Naive thymus-derived CD4-positive, alpha-beta T cell (primary cell): ENCODE measurements at places on chromosomes 16 and 17.

- DNase-seq: peak; percentile 19
Observed at GRCh38 chr17:79923974-79924638, 84.9 kb upstream of the CBX4 start.

DNA sequence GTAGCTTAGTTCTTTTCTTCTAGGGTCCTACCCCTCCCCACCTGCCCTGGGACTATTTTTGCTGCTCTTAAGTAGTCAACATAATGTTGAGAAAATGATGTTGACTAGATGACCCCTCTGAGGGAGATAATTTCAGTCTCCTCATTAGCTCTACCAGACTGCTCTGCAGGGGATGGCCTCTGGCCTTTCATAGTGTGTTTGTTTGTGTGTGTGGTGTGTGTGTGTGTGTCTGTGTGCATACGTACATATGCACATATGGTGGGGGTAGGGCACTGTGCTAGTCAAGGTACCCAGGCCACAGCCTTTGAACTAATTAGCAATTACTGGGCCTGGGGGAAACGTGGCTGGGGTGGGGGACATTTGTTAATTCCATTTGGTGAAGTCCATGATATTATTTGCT lies 254.0 kb downstream of the SHISA9 start:
- DNase-seq: no peak

DNA sequence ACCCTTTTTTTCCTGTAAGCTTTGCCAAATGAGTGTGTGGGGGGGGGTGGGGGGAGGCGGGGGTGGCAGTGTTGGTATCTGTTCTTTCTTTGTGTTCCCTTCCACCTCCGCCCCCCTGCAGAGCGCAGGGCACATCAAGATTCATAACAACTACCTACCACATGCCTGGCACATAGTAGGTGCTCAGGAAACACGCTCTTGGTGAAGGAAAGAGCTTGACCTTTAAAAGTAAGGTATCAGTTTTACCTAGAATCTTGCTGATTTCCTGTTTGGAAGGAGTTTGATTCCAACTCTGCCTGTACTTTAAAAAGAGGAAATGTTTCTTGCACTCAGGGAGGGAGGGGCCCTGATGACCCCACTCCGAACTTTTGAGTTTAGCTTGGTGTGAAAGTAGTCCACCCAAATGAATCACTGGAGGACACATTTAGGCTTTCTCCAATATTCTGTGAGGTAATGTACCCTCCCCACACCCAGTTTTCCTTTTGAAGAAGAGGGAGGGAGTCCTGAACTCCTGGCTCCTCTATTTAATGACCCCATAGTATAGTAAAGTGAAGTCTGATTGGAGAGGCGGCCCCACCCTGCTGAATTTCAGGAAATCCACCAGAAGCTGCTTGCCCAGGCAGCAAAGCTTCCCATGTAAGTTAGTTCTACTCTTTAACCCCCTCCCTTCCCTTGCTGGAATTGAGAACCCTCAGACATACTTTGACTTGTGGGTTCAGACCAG lies 560 bp upstream of the FAM20A start:
- no peak for DNase-seq

DNA sequence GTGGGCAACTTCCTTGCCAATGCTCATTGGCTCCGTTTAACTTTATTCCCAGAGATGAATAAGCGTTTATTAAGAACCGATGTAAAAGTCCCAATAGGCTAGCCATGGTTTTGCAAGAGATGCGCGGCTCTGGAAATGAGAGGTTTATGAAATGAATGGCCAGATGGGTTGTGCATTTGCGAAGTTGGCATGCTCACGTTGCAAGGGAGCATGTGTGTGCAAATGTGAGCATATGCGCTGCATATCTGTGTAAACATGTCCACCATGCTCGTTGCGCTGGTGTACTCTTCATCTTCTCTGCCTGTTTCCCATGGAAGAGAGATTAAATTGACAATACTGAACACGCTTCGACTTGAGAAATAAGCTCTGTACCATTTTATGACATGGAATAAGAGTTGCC lies 848.6 kb upstream of the RBFOX1 start:
- no peak for DNase-seq

DNA sequence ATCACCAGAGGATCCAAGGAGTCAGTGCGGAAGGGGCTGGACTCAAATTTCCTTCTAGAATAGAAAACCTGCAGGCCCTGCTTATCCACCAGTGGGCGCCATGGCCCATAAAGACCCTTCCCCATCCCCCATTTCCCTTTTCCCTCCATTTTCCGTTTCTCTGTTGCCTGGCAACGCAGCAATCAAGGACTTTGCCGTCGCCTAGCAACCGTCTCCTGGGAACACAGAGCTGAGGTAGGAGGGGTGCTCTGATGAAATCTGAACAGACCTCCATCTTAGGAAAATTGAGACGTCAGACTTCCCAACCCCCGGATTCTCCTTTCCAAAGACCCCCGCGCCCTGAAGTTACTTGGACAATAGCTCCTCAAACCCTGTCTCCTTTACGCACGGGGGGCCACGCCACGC lies 5.7 kb downstream of the DLG4 start:
- DNase-seq: no peak

- DNase-seq: no peak
Observed at GRCh38 chr17:80456465-80457235, 19.8 kb downstream of the NPTX1 start.

- no peak for DNase-seq
Observed at GRCh38 chr17:36647636-36648035, 46.3 kb downstream of the MRM1 start.

DNA sequence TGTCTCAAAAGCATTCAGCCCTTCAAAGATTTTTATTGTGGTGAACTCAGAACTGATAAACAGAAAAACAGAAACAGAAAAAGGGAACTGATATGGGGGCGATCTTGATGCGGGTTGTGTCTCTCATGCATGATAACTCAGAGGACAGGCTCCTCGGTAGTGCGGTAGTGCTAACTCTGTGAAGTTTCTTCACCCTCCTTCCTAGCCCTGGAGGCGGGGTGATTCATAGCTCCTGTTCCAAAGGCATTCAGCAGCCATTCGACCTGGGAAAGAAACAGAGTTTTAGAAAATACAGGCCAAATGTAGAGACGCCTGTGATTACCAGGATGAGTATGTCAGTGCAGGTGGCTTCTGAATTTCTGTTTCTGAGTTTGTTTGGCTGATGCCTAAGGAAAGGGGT lies 5.5 kb upstream of the MAF start:
- DNase-seq: no peak

- DNase-seq: no peak
Observed at GRCh38 chr16:75340741-75341491, 89.5 kb upstream of the BCAR1 start.

DNA sequence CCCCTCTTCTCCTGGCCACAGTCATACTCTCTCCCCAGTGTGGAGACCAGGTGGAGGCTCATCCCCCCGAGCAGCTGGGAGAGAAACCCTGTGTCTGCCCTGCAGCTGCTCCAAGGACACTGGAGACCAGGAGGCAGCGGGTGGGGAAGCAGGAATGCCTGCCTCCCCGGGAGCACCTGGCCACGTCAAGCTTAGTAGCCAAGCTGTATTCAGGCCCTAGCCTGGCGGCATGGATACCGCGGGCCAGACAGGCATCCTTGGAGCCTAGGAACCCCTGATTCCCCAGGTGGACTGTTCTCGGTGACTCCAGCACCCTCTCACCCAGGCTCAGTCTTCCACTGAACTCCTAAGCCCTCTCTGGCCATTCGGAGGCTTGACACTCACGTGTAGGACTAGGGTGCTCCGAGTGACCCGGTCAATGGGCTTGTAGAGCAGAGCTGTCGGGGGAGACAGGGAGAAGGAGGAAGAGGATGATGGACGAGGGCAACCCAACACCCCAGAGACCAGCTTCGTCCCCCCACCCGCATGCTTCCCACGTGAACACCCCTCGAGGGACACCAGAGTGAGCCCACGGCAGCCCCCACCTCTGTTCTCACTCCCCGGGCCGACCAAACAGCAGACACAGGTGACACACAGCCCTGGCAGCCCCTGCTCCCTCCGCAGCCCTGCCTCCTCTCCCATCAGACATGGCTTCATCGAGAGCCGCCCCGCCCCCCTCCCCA lies 76.5 kb downstream of the TIMM22 start:
- no peak for DNase-seq

DNA sequence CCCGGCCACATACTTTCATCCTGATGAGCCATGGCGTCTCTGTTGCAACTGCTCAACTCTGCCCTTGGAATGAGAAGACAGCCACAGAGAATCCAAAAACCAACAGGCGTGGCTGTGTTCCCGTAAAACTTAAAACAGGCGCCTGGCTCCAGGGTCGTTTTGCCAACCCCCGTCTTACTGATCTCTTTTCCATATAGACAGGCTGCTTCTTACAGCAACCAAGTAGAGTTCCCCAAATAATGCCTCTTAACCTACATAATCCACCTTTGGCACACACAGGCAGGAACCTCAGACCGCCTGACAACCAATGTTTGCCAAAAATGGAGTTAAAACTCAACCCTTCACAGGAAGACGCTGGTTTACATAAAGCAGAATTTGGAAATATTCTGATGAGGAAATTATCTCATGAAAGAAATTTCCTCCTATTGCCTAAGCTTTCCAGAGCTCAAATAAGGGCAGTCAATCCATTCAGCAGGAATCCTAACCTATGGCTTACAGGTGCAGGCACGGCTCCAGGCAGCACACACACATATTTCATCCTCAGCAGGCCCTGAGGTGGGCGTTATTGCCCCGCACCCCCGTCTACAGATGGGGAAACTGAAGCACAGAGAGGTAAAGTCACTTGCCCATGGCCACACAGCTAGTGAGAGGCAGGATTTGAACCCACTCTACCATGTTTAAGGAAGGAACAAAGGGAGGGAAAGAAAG lies 35.8 kb downstream of the LITAF start:
- DNase-seq: no peak

DNA sequence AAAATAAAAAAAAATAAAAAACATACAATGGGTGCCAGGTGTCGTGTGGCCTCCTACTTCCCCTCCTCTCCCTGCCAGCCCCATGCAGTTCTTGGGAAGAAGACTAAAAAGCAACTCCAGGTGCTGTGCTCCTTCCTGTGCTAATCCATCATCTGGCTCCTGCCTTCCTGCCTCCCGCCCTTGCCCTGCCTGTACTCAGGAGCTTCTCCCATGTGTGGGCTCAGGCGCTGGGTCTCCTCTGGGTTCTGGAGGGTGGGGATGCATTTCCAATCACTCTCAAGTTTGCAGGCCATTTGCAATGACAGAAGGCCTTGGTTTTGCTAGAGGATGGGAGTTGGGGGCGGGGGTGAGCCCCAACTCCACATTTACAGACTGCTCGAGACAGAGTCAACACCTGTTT lies 122.9 kb downstream of the SDK2 start:
- no peak for DNase-seq

GRCh38 chr16:62038646-62039045 lies 2.4 kb upstream of the CDH8 start:
- no peak for DNase-seq

DNA sequence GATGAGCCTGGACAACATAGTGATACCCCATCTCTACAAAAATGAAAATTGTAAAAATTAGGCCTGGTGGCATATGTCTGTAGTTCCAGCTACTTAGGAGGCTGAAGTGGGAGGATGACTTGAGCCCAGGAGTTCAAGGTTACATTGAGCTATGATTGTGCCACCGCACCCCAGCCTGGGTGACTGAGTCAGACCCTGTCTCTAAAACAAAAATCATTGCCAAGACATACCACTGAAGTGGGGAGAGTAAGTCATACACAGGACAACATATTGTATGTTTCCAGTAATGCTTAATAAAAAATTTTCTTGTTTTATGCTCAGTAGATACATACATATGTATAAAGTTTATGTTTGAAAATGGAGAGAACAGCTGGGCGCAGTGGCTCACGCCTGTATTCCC lies 39.2 kb downstream of the NDE1 start:
- DNase-seq: no peak

DNA sequence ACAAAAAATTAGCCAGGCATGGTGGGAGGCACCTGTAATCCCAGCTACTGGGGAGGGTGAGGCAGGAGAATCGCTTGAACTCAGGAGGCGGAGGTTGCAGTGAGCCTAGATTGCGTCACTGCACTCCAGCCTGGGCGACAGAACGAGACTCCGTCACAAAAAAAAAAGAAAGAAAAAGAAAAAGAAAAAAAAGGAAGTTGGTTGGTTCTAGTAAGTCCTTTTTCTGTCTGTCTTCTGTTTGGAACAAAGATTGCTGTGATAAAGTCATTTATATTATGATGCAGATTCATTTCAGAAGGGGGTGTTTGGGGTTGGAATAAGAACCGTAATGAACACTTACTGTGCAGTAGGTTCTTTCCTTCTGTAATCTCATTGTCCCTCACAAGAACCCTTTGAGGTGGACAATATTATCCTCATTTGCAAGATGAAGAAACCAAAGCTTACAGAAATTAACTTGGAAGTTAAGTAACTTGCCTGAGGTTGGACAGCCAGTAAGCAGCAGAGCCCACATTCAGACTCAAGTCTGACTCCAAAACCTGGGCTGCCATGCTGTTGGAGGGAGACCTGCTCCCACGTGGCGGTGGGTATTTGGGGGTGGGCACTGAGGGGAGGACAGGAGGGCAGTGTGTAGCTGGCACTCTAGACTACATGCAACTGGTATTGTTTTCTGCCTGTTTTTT lies 10.3 kb downstream of the MINK1 start:
- no peak for DNase-seq

DNA sequence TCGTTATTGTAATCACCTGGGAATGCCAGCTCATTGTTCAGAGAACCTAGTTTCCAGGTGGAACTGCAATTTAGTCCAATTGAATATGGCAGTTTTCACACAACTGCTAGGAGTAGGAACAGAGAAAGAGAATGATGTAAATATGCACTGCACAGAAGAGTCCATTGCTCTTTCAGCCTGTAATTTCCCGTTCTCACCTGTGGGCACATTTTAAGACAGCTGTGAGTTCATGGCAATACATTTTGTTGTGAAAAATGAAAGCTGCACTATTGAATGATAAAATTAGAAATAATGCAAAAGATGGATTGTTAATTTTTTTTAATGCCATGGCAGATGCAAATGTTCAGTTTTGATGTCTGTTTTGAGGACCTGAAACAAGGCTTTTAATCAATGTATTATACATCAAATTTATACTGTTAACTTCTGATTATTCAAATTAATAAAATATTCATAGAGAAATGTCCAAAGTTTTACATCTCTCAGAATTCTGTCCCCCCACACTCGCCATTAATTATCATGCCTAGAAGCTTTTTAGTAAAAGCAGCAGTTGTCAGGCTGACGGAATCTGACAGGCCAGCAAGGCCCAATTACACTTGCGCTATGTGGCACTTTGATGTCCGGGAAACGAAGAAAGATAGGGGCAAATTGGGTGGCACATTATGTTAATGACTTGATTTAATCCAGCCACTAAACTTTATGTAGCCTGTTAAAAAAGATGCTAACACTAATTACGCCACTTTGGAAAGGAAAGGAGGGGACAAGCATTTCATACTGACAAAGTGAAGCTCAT lies 72.2 kb downstream of the RPGRIP1L start:
- no peak for DNase-seq

DNA sequence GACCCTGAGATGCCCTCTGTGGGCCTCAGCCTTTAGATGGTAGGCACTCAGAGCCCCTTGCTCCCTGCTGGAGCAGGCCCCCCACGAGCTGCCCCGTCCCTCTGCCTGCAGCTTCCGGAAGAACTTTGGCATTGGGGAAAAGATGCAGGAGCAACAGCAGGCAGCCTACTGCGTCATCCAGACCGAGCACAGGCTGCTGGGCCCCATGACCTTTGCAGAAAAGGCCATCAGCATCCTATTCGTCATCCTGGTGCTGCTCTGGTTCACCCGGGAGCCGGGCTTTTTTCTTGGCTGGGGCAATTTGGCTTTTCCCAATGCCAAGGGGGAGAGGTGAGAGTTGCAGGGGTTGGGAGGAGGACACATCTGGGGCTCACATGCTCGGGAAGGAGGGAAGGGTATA lies 12.7 kb upstream of the FOXN1 start:
- DNase-seq: no peak
